ENCODE measurements at places on chromosomes 16 and 17.

- no peak for DNase-seq
Measured at GRCh38 chr17:9615486-9615885, 29.8 kb upstream of the USP43 start.

DNA sequence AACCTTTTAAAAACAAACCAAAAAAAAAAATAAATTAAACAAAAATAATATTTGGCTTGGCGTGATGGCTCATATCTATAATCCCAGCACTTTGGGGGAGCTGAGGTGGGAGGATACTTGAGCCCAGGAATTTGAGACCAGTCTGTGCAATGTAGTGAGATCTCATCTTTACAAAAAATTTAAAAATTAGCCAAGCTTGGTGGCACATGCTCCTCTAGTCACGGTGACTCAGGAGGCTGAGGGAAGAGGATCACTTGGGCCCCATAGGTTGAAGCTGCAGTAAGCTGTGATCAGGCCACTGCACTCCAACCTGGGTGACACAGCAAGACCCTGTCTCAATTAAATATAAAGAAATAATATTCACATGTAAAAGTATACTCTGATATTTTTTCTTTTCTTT is 12.2 kb downstream of the GNGT2 start:
- DNase-seq, result no peak

GRCh38 chr17:83199500-83200201 is 120.2 kb downstream of the METRNL start:
- DNase-seq, result no peak

GRCh38 chr16:84307209-84307954 is 12.7 kb downstream of the WFDC1 start:
- no peak for DNase-seq

DNA sequence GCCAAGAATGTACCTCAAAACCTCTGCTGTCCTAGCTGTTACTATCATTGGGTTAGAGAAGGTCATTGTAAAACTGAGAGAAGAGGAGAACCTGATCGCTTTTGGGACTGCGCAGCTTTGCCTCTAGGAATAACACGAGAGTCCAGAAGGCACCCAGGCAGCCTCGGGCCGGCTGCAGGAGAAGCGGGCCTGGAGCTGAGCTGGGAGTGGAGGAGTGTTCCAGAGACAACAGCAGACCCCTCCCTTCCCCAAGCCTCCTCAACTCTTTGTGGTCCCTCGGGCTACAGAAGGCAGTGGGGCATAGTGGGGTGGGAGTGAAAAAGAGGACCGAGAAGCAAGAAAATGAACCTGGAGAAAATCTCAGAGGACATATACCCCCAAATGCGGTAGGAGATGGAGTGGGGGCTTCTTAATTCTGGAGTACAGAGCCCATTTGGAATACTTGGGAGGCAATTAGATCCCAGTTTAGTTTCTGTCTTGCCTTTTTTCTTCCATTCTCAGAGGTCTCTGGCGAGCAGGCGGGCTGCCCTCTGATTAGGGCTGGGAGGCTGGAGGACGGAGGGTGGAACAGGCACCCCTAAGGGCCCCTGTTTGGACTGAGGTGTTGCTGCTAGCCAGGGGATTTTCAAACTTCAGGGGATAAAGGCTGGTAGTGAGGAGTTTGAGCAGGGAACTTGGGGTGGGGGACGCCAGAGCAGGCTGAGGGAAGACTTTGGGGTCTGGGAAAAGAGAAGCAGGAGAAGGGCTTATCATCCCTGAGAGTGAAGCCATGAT is 13.3 kb upstream of the HOXB2 start:
- DNase-seq, result no peak

DNA sequence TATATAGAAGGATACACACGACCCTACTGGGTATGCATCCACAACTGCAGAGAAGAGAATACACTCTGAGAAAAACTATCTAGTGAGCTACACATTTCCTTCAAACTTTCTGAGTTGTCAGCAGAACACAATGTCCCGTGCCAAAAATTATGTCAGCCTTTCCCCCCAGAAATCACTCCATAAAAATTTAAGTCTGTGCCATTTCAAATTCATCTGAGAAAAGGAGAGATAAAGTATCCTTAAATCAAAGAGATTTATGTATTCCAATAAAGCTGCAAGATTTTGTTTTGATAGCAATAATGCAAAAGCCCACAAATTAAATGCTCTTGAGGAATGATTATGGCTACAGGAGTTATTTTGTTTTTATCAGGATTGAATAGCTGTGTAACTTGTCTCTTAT is 760.1 kb downstream of the CDH11 start:
- no peak for DNase-seq

GRCh38 chr16:22797551-22797950 is 16.4 kb upstream of the HS3ST2 start:
- DNase-seq, result no peak

DNA sequence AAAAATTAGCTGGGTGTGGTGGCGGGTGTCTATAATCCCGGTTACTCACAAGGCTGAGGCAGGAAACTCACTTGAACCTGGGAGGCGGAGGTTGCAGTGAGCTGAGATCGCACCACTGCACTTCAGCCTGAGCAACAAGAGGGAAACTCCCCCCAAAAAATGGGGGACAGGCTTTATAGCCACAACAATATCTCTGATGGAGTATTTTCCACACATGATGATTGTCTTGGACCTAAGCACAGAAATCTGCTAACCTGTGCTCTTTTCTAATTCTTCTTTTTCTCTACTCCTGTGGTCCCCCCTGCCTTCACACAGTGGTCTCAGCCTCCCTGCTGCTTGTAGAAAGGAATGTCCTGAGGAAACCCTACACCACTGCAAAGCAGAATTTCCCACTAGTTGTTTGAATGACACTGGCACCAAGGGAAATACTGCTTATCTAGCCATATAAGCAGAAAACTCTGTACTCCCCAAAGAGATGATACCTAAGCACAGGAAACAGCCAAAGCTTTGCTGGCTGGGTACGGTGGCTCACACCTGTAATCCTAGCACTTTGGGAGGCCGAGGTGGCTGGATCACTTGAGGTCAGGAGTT is 117.6 kb downstream of the USP31 start:
- no peak for DNase-seq

- no peak for DNase-seq
Measured at GRCh38 chr17:62121025-62121730, 56.1 kb upstream of the MED13 start.

- no peak for DNase-seq
Measured at GRCh38 chr17:45437465-45438283, 5.0 kb upstream of the ARHGAP27 start.

GRCh38 chr16:81604960-81605383 is 160.4 kb downstream of the CMIP start:
- peak; percentile 56 for DNase-seq

GRCh38 chr16:19196871-19197270 is 28.8 kb downstream of the SYT17 start:
- no peak for DNase-seq

- DNase-seq, result no peak
Measured at GRCh38 chr17:56142325-56142724, 10.9 kb upstream of the ANKFN1 start.

GRCh38 chr17:70520447-70520846 is 351.1 kb downstream of the KCNJ2 start:
- no peak for DNase-seq

DNA sequence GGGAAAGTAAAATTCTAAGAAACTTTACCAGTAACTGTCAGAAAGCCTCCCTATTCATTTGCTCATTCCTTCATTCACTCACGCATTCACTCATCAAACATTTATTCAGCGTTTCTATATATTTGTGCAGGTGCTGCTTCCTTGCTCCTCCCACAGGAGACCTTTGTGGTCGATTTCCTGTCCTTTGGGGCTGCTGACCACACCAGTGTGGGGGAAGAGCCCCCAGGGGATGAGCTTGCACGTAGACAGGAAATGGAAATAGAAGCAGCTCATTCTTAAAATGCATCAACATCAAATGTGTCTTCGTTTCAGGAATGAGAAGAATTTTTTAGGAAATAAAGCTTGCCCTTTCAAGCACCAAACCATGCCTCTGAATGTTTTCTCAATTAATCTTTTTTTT is 9.6 kb downstream of the PIK3R6 start:
- peak; percentile 45 for DNase-seq

DNA sequence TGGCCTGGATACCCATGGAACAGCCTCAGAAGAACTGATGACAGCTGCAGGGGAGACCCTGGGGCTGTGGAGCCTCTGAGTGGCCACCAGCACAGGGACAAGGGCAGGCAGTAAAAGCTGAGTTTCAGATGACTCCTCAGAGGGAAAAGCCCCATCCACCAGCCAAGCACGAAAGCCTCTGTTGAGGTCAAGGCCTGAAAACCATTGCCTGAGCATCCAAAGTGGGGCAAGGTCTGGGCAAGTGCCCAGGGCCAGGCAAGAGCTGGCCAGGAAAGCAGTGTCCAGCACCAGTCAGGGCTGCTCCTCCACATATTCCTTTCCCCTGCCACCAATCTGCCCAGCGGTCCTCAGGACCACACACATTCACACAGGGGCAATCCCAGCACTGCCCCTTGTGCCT is 16.4 kb downstream of the ATP6V0D1 start:
- DNase-seq, result no peak

- no peak for DNase-seq
Measured at GRCh38 chr17:10318535-10318934, 54.3 kb downstream of the MYH13 start.

GRCh38 chr17:65554553-65555223 is 6.8 kb downstream of the AXIN2 start:
- DNase-seq, result no peak

DNA sequence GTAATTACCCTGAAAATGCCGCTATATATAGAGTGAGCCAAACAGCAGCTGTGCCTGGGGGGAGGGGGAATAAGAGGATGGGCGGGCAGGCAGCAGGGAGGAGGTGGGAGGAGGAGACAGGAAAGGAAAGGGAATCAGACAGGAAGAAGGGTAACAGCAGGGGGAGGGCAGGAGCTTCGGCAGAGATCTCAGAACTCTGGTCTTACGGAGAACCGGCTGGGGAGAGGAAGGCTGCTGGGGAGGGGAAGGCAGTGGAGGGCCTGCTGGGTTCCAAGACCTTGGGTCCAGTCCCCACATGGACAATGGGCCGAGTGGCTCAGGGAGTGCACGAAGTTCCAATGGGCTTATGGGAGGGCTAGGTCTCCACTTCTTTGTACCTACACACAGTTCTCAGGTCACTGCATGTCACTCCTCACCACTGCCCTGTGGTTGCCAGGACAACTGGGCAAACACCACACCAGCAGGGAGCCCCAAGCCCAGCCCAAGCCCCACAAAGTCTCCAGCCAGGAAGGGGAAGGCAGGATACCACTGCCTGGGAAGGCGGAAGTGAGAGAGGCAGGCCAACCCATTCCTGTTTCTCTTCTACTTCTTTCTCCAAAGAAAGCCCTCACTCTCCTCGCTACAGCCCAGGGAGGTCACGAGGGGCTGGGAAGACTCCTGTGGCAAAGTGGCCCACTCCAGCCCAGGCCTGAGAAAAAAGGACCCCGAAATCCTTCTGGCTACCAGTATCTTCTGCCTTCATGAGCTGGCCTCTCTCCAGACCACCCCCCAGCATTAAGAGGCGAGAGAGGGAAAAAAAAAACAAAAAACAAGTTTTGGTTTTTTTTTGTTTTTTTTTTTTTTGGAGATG is 25.3 kb downstream of the G6PC3 start:
- DNase-seq, result peak; percentile 60

- no peak for DNase-seq
Measured at GRCh38 chr17:74392848-74393247, 25.5 kb downstream of the GPR142 start.

- DNase-seq, result no peak
Measured at GRCh38 chr17:28416703-28417311, 10.8 kb upstream of the SLC46A1 start.

- DNase-seq, result no peak
Measured at GRCh38 chr16:4962716-4963115, 4.6 kb downstream of the SEC14L5 start.

- no peak for DNase-seq
Measured at GRCh38 chr16:85645021-85645589, 32.0 kb downstream of the GSE1 start.

- no peak for DNase-seq
Measured at GRCh38 chr17:82369211-82369610, 2.4 kb upstream of the UTS2R start.

DNA sequence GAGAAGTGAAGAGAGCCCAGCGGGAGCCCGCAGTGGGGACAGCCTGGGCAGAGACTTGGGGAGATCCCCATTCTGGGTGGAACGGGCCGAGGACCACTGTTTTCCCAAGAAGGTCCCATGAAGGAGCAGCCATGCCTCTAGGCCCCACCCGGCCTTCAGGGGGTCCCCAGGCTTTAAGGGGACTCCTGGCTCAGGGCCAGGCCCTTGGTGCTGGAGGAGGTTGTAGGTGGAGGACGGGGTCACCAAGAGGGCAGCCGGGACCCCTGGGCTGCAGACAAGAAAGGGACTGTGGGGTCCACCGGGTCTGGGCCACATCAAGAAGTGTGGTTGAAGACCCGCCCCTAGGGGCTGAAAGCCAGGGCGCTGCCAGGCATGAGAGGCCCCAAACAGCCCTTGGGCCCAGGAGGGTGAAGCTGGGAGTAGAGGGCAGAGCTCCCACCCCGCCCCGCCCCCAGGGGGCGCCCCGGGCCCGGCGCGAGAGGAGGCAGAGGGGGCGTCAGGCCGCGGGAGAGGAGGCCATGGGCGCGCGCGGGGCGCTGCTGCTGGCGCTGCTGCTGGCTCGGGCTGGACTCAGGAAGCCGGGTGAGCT is at the start of gene PRSS21:
PRSS21 (plus strand) TSS at position 487 of the 589 bp plus-strand sequence; CDS start at position 519, 32 bp downstream.
- no peak for DNase-seq

GRCh38 chr17:31311526-31311925 is 2.3 kb downstream of the EVI2B start:
- DNase-seq, result no peak

DNA sequence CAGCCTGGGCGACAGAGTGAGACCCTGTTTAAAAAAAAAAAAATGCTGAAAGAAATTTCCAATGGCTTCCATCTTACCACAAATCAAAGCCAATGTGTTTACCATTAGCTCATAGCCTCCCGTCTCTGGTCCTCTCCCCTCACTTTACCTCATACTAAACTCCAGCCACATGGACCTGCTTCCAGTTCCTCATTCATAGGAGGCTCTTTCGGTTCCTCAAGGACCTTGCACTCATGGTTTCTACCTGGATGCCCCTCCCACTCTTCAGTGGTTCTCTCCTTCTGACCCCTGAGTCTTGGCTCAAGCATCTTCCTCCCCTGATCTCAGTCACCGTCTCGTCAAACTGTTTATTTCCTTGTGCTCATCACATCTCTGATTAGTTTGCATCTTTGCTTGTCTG is 3.8 kb upstream of the DEF8 start:
- no peak for DNase-seq

- DNase-seq, result no peak
Measured at GRCh38 chr16:85860413-85861094, 38.4 kb upstream of the IRF8 start.

DNA sequence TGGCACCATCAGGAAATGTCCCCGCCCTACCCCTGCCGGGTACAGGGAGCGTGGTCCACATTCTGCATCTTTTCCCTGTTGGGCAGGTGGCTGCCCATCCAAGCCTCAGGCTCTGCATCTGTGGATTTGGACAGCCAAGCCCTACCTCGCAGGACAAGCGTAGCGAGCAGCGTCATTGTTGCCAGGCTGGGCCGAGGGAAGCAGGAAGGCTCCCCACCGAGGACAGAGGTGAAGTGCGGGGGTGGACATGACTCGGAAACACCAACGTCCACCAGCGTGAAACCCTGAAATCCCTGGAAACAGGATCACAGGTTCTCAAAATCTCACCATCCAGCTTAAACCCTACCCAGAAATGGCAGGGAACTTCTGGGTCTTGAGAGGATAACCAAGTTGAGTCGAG is 73.6 kb downstream of the SOCS1 start:
- no peak for DNase-seq

- DNase-seq, result no peak
Measured at GRCh38 chr16:10213748-10214147, 31.5 kb upstream of the GRIN2A start.

- peak; percentile 37 for DNase-seq
Measured at GRCh38 chr16:57167953-57168352, 17.9 kb downstream of the PSME3IP1 start.

Measured in kidney epithelial cell (primary cell).